ENCODE measurements at places on chromosomes 3 and 15.

GRCh38 chr3:111904376-111905241, 45.5 kb downstream of the PHLDB2 start:
- DNase-seq: no peak

- DNase-seq: no peak
These were observed 348.4 kb upstream of the IL12A start for GRCh38 chr3:159640225-159640624.

DNA sequence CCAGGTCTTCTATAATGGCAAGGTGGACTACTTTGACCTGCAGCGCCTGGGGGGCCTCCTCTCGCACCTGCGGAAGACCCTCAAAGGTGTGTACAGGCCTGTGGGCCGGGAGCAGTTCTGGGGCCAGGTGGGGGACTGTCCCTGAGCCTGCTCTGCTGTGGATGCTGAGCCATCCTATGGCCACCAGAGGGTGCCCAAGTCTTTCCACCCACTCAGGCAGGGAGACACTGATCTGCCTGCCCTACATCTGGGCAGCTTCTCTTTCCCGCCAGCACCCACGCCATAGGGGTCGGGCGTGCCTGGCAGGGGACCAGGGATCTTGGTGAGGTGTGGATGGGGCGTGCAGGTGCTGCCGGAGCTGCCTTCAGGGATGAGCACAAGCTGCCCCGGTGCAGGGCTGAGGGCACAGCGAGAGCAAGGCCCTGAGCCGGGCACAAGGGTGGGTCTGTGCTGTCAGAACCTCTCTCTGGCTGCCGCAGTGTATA, 14.1 kb downstream of the RNF123 start:
- DNase-seq: peak; percentile 31

GRCh38 chr15:99992611-99993231, 259.5 kb upstream of the LYSMD4 start:
- no peak for DNase-seq

DNA sequence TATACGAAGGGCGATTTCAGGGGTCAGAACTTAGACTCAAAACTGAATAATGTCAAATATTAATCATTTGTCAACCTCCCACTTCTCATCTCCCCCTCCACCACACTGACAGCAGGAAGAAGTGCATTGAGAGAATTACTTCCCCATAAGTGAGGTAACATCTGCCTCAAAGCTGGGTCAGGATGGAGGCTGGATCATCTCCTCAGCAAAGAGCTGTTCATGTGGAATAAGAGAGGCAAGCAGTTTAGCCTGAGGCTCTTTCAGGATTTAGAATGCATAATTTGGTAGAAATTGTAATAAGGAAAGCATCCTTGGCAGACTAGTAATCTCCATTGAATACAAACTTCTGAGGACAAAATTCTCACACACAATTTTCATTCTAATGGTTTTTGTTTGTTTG, 512.1 kb downstream of the ROBO1 start:
- no peak for DNase-seq

DNA sequence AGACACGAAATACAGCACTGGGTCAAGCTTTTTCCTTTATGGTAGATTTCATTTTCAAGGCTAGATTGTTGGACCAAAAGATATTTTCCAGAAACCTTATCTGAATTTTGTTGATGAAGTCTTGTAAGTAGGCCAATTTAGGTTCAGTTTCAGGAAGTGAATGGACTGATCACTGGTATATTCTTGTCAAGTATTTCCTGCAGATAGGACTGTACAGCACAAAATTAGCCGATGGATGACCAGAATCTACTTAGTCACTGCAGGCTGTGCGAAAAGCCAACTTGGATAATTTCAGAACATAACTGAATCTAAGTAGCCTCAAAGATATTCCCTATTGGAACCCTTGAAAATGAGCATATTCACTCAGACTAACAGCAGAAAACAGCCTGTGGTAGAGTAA, 206.5 kb downstream of the NR1D2 start:
- no peak for DNase-seq

DNA sequence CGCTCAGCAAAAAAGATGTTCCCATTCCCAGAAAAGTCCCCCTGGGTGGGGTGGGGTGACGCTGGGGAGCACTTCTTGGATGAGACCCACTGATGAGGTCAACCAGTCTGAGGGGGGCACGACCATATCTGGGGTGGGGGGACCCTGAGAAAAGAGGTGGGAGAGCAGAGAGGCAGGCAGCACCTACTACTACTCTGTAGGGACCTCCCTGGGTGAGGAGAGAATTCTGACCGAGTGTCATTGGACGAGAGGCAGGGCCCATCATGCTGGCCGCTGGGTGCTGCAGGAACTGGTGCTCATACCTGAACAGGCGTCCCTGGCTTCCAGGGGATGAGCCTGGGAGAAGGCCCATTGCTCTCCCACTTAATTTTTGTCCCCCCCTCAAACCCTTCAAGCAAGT, 158.8 kb downstream of the KLF13 start:
- no peak for DNase-seq

- DNase-seq: no peak
These were observed 33.2 kb downstream of the CHRM5 start for GRCh38 chr15:34001536-34001935.

DNA sequence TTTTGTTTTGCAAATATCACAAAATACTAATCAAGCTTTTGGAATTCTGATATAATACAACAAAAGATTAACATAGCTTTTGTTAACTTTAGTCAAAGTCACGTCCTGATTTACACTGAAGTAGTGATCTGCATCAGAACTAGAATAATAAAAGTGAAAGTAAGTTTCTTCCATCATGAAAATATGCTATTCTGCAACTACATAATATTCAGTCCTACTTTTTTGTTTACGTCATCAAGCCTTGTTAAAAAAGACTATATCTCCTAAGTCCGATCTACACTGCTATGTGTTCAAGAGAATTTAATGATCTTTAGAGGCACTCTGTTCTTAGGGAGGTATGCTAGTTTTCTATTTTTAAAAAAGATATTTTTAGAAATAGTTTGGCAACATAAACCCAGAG, 330.1 kb downstream of the ARPP21 start:
- DNase-seq: no peak

GRCh38 chr3:8624612-8625011, 20.0 kb downstream of the SSUH2 start:
- no peak for DNase-seq

- DNase-seq: no peak
These were observed 56.6 kb upstream of the ADPGK start for GRCh38 chr15:72840114-72840513.

DNA sequence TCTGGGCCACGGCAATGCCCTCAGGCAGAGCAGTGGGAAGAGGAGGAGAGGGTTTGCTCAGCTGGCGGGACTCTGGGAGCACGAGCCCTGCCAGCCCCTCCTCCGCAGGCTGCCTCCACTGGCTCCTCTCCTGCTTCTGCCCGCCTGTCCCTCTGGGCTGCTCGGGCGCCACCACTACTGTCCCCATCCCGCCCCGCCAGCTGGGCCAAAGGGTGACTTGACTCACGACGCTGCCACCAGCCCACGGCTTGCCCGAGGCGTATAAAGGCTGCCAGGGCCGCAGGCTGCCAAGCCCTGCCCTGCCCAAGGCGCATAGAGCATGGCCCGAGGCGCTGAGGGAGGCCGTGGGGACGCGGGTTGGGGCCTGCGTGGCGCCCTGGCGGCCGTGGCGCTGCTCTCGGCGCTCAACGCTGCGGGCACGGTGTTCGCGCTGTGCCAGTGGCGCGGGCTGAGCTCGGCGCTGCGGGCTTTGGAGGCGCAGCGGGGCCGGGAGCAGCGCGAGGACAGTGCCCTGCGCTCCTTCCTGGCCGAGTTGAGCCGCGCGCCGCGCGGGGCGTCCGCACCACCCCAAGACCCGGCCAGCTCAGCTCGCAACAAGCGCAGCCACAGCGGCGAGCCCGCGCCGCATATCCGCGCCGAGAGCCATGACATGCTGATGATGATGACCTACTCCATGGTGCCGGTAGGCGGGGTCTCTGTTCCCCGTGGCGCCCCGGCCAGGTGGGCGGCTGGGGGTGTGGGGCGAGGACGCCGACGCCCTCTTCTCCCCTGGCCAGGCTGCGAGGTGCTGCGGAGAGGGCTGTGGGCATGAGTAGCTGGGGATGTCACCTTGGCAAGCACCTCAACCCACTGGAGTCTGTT, at the start of gene GLDN:
Gene GLDN (plus strand): TSS at position 290 of the 861 bp plus-strand sequence. CDS start 30 bp downstream, at position 320.
- no peak for DNase-seq

GRCh38 chr15:65576664-65577063, 34.3 kb downstream of the INTS14 start:
- DNase-seq: no peak

GRCh38 chr3:142251951-142252350, 26.6 kb upstream of the GK5 start:
- DNase-seq: no peak

- DNase-seq: no peak
These were observed 24.6 kb upstream of the SACM1L start for GRCh38 chr3:45664578-45664977.

GRCh38 chr3:132556508-132557159, 40.4 kb upstream of the ACKR4 start:
- DNase-seq: no peak

GRCh38 chr3:264394-265156, 68.0 kb downstream of the CHL1 start:
- no peak for DNase-seq

DNA sequence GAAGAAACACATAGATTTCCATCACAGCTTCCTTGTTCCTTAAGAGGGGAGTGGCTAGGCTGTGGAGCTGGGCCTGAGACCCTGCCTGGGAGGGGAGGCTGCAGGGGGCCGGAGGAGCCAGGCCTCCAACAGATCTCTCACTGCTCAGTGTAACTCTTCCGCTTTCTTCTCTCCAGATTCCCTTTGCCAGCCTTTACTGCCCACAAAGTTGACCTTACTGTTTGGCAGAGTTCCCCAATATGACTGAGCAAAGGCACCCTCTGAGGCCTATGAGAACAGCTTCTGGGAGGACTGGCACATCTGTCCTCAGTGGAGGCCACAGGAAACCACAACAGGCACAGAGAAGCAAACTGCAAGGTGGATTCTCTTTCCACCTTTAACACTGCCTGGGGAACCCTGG, 38.1 kb downstream of the SLCO2A1 start:
- DNase-seq: no peak

DNA sequence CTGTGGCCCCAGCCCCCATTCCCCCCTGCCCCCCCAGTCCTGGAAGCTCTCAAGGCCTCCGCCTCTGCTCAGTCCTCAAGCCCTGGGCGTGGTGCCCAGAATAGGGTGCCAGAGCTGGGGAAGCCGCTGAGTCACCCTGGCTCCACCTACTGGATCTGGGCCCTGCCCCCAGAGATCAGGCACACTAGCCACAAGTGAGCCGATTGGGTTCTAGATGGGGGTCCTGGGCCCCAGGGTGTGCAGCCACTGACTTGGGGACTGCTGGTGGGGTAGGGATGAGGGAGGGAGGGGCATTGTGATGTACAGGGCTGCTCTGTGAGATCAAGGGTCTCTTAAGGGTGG, 5.7 kb downstream of the EIF4G1 start:
- DNase-seq: no peak

- DNase-seq: no peak
These were observed 135.2 kb upstream of the GADL1 start for GRCh38 chr3:31029706-31030105.

- no peak for DNase-seq
These were observed 89.3 kb upstream of the BHLHE40 start for GRCh38 chr3:4889896-4890295.

DNA sequence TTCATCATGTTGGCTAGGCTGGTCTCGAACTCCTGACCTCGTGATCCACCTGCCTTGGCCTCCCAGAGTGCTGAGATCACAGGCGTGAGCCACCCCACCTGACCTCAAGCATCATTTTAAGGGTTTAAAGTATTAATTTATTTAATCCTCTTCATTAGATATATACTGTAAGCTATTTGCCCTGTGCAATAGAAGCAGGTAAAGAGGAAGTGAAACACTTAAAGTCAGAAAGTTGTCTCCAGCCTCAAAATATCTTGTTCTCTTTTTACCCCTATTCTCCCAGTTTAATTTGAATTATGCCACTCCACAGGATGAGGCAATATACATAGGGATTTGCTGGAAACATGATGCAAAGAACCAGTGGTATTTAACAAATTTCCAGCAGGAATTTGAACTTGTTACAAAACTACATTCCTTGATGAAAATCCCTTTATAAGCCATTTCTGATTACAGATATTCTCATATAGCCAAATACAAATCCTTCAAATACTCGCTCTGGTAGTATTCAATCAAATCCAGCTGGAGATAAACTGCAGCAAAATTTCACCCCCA, 2.0 kb downstream of the NDUFB5 start:
- no peak for DNase-seq

- no peak for DNase-seq
These were observed 74.3 kb downstream of the SIDT1 start for GRCh38 chr3:113606539-113607218.

DNA sequence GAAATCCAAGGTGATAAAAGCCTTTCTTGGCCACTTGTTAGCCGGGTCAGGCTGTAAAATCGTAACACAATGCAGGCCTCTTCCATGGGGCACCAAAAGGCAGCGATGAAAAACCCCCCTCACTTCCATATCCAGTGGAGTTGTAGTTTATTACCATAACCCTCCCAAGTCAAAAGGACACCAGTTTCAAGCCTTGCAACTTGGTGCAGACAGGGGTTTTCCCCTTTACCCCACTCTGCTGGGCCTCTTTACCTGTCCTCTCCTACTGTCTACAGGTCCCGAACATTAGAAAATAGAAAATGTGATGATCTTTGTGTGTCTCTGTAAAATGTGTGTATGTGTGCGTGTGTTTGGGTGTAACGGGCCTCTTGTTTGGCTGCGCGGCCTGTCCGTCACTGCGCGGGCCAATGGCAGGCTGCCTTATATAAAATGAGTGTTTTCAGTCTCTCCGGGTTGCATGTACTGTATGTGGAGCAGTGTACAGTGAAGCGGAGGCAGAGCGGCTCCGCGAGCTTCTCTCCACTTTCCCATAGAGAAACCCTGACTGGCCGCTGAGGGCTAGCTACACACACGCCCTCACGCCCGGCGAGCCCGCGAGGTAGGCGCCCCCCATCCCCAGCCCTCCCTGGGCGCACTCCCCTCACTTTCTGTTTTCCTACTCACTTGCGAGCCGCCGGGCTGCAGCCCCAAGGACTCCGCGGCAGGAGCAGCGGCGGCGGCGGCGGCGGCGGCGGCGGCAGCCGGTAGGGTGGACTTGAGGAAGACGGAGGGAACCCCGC, at the start of gene BBX:
Gene BBX (plus strand): TSS at position 453 of the 779 bp plus-strand sequence. CDS start 187,499 bp downstream, outside the sequence.
- peak; percentile 91 for DNase-seq

DNA sequence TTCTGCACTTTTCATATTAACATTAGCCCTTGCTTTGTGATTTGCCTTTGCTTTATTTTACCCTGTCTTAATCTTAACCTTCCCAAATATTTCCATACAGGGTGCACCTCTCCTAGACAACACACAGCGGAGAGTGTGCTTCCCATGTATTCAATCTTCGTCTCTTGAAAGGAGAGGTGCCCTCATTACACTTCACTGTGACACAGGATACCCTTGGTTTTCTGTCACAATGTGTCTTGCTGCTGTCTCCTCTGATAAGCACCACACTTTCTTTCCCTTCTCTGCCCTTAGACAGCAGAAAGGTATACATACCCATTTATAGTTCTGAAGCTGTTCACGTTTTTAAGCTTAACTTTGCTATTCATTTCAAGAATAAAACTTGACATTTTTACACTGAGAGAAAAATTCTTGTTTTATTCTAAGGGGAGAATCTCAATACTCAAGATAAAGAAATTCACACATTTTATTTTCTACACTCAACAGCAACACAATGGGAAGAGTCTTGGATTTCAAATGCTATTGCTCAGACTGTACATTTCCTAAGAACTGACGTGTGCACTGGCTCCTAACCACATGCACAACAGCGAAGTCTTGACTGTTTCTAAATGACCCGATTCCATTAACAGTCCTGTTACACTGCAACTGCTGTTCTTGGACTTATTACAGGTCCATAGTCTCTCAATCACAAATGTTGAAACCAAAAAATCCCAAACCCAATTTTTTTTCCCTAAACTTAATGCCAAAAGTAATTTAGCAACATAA, 21.1 kb downstream of the ZXDC start:
- no peak for DNase-seq

Data from stimulated activated CD4-positive, alpha-beta T cell treated with anti-CD3 and anti-CD28 coated beads, Interleukin-1b, Interleukin-23, amount 100 ng/mL, for 1 hour (primary cell).